Activated T-helper 1 cell treated with anti-CD3 and anti-CD28 coated beads, Interleukin-12 subunit alpha, Interleukin-12 subunit beta, Interleukin-2, Interleukin-4 antibody, amounts not matched to agents 30 ng/mL and 10 ng/mL and 1 ng/mL, durations not matched to agents 14 hours and 24 hours and 36 hours (primary cell): ENCODE measurements at places on chromosomes 1 and 21.

- no peak overlapping the region for H3K4me3 ChIP-seq
- no peaks in the 10 kb centered on the region for H3K36me3 ChIP-seq
- H3K27ac ChIP-seq = peak overlapping the region; percentile 13
- DNase-seq = peak; percentile 39
- no peaks in the 10 kb centered on the region for H3K4me1 ChIP-seq
Measured at GRCh38 chr1:41416552-41417334, 55.5 kb downstream of the FOXO6 start.

DNA sequence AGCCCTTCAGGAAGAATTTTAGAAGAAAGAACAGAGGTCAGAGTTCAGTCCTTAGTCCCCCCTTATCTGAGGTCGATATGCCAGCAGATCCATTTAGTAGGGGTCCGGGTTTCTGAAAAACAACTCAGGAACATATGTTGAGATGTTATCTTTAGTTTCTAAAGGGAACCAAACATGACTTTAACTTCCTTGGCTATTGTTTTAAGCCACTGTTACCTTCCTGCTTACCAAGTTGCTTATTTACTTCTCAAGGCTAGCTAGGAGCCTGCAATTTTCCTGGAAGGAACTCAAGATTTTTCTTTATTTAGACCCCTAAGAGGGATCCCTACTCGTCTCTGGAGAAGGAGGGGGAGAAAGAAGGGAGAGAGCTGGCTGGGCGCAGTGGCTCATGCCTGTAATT is 54.3 kb downstream of the KCNC4 start:
- peaks cover 5% of the 10 kb centered on the region for H3K27me3 ChIP-seq

DNA sequence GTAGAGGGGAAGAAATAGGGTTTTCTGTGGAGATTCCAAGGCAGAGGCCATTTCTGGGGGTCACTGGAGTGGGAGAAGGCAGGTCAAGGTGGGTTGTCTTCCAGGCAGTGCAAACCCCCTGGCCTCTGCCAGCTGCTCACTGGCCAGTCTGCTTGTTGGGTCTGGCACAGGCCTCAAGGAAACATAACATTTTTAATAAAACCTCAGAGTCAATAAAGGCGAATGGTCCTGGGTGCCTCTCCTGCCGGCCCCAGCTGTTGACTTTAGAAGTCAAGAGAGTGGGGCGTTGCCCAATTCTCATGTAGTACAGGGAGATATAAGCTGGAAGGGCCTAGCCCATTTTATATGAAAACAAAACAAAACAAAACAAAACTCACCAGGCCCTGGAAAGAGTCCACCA is 36.6 kb downstream of the RUNX3 start:
- DNase-seq = no peak
- no peaks in the 10 kb centered on the region for H3K4me1 ChIP-seq
- peaks cover 15% of the 10 kb centered on the region for H3K36me3 ChIP-seq
- H3K27ac ChIP-seq = no peak overlapping the region
- H3K27me3 ChIP-seq = peaks cover 4% of the 10 kb centered on the region

DNA sequence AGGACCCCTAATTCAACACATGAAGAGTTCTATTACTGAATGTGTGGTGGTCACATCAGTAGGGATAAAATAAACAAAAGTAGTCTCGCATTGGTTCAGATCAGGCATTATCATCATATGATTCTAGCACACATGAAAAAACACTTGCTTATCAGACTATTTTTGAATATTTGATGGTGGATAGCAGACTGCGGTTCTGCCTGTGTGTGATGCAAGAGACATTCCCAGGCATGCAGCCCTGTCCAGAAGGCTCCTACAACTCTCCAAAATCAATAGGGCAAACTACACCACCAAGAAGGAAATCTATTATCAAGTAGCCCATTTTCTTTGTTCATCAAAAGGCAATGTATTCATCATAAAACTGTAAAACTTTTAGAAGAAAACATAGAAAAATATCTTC is 304.7 kb downstream of the DUSP10 start:
- H3K27me3 ChIP-seq = no peaks in the 10 kb centered on the region
- peaks cover 28% of the 10 kb centered on the region for H3K4me1 ChIP-seq
- H3K27ac ChIP-seq = no peak overlapping the region
- H3K4me3 ChIP-seq = no peak overlapping the region
- H3K36me3 ChIP-seq = no peaks in the 10 kb centered on the region

DNA sequence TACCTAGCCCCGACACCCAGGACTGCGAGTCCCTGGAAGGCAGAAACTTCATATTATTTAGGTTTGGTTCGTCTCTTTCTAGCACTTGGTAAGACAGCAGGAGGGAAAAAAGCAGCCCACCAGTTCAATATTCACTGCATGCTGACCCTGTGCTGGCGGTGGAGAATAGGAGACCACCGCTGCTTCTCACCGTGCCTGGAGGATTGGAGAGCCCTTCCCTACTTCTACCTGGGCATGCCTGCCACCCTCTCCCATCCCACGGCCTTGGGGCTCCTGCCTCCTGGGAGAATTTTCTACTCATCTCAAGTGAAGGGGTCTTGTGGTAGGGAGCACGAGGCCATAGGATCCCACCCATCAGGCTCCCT is 5.4 kb downstream of the MTHFR start:
- no peak overlapping the region for H3K27ac ChIP-seq
- no peak overlapping the region for H3K4me3 ChIP-seq
- peaks cover 33% of the 10 kb centered on the region for H3K4me1 ChIP-seq
- peaks cover 19% of the 10 kb centered on the region for H3K36me3 ChIP-seq
- no peak for DNase-seq

DNA sequence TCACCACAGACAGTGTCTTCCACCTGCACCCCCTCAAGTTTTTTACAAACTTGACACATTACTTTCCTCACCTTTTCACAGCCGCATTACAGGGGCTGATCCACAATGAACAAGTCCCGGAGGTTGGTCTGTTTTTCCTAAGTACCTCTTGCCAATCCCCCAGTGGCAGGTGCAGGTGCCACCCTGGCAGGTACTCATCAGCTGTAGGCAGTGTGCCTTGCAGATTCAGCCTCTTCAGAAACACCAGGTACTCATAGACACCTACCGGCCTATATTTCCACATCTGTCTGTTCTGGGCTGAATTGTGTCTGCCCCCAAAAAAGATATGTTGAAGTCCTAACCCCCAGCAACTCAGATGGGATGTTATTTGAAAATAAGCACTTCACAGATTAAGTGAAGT is 81.4 kb upstream of the CNIH3 start:
- no peak overlapping the region for H3K4me3 ChIP-seq
- DNase-seq = no peak
- peaks cover 28% of the 10 kb centered on the region for H3K27me3 ChIP-seq
- H3K27ac ChIP-seq = no peak overlapping the region
